ENCODE measurements at places on chromosomes 4 and X.

- peak; percentile 43 for DNase-seq
Observed at GRCh38 chrX:14032406-14032805, 2.7 kb upstream of the GEMIN8 start.

GRCh38 chrX:36575670-36576069 lies 432.5 kb upstream of the FAM47C start:
- no peak for DNase-seq

DNA sequence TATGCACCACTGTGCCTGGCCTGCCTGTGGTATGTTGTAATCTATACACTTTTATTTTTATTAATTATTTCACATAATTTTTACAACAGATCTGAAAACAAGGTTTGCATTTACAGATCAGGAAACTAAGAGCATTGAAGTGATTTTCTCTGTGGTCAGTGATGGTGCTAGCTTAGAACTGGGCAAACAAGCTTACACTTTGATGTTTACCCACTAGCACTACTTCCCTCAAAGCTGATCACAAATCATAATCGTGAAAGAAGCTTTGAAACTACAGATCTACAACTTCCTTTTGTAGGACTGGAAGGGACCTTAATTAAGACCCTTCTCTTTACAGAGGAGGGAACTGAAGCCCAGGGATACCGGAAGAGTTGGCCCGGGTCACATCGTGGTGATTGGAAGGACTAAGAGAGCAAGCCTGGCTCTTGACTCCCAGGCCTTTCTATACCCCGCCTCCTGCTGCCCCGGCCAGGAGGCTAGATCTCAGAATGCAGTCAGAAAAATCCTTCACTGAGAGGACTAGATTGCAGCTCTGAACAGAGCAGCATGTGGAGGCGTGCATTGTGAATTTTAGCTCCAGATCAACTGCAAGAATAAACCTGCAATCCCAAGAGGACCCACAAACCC lies 93.7 kb upstream of the ZNF827 start:
- no peak for DNase-seq

GRCh38 chrX:15838017-15838416 lies 16.6 kb downstream of the AP1S2 start:
- no peak for DNase-seq

DNA sequence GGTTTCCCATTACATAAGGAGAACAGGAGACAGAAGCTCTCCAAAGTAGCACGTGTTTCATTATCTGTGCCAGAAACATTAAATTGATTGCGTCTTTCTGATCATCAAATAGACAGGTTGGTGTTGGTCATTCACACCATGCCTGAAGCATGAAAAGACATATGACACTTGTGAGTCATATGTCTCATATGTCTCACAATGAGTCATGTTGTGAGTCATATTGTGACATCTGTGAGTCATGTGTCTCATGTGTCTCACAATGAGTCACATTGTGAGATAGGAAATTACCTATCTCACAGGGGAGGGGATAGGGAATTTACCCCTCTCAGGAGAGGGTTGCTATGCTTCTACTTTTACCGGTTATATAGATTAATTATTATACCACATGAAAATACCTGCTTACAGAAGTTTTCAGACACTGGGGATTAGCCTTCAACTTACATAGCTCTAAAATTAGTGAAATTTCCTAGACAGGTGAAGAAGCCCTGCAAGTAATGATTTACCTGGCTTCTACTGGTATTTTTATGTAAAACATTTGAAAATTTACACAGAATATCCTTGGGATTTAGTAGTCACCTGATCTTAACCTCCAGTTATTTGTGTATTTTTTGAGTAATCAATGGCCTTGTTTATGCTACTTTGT lies 80.8 kb downstream of the NPFFR2 start:
- peak; percentile 2 for DNase-seq

DNA sequence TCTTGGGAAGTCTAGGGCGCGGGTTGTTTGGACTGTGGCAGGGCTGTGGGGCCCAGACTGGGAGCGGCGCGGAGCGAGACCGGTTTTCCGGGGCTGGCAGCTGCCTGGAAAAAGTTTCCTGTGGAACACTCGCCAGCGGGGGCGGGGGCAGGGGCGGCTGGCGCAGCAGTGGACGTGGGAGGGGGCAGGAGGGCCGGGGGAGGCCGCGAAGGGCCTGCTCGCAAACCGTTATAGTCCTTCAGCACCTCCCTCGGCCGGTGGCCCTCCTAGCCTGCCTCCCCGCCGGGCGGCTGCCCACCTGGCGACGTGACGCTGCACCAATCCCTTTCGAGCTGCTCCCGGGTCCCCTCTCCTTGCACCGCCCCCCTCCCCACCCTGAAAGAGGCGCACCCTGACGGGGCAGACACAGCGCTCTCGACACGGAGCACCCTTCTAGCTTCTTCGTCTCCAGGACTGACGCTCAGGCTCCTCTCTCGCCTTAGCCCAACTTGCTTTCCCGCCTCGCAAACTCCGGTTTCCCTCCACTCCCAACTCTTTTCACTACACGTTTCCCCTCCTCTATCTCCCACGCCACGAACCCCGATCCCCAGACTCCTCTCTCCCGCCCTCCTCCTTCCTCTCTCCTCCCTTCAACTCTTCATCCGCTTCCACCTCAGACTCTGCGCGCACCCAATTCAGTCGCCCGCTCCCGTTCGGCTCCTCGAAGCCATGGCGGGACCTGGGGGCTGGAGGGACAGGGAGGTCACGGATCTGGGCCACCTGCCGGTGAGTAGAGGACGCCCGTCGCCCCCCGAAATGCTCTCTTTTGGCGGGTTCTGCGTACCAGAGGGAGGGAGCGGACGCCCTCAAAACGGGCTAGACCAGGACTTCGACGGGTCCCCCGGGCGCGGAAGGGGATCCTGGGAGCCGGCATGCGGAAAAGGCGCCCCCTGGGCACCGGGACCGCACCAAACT lies at the start of gene NRK:
TSS of gene NRK (plus strand) at position 402 of the 954 bp plus-strand sequence. CDS start at position 709, 307 bp downstream.
- DNase-seq: peak; percentile 16

GRCh38 chr4:140149846-140150635 lies 3.9 kb downstream of the MAML3 start:
- DNase-seq: peak; percentile 45

- no peak for DNase-seq
Observed at GRCh38 chrX:129791961-129792570, 12.3 kb downstream of the SASH3 start.

GRCh38 chr4:99645036-99645435 lies 12.6 kb downstream of the C4orf54 start:
- no peak for DNase-seq

DNA sequence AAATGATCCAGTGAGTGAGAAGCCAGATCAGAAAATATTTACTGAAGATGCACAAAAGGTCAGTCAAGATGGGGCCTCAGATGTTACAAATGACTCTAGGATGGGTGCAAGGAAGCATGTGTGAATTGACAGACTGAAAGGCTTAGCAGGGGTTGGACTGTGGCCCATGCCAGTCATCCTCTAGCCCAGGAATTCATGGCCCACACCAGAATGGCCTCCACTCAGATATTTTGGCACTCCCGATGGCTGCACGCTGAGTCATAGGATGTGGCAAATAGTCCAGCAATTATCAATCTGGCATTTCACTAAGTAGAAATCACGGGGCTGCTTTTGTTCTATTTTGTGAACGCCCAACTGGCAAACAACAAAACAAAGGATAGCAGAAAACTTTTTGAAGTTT lies 406.5 kb downstream of the IQCM start:
- peak; percentile 8 for DNase-seq

DNA sequence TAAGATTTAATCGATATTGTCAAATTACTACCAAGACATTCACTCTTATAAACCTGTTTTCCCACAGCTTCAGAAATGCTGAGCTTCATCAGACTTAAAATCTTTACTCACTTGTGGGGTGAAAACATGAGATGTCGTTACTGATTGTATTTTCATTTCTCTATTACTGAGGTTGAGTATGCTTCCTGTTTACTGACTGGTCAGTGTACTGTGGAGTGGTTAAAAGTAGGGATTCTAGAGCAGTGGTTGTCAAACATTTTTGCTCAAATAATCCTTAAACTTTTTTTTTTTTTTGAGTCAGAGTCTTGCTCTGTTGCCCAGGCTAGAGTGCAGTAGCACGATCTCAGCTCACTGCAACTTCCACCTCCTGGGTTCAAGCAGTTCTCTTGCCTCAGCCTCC lies 50.3 kb downstream of the NSUN7 start:
- no peak for DNase-seq

DNA sequence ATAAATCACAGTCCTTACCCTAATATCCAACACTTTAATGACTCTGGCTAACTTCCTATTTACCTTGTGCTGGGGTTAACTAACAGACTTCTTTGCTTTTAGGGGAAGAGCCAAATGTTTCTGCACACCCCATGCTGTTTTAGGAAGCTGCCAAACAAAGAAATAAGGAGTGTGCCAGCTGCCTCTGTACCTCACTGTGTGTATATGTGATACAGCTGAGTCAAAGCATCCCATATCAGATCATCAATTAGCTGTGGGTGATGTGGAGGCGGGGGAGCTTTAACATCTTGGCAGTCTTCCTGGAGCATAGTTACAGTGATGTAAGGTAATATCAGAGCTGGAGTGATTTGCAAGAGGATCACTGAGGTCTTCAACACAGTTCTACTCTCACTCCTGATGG lies 95.4 kb downstream of the COL25A1 start:
- DNase-seq: no peak

GRCh38 chrX:31291131-31291530 lies 219.3 kb upstream of the FTHL17 start:
- DNase-seq: no peak

DNA sequence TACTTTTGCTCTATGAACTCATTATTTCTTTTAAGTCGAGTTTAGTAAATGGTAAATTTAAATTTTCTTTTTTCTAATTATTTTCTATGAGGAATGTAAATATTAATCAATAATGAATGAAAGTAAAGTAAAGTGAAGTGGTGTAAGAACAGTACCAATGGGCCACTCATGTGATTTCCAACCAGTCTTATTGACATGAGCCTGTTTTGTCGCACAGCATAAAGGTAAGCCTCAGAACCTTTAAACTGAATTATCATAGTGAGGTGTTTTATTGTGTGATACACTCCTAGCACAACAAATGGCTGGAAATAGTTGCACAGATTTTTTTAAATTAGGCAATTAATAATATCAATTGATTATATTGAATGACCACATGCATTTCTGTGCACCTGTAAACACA lies 1.1 kb downstream of the ADH1C start:
- DNase-seq: no peak

- DNase-seq: no peak
Observed at GRCh38 chrX:23692166-23692565, 24.9 kb downstream of the PRDX4 start.

DNA sequence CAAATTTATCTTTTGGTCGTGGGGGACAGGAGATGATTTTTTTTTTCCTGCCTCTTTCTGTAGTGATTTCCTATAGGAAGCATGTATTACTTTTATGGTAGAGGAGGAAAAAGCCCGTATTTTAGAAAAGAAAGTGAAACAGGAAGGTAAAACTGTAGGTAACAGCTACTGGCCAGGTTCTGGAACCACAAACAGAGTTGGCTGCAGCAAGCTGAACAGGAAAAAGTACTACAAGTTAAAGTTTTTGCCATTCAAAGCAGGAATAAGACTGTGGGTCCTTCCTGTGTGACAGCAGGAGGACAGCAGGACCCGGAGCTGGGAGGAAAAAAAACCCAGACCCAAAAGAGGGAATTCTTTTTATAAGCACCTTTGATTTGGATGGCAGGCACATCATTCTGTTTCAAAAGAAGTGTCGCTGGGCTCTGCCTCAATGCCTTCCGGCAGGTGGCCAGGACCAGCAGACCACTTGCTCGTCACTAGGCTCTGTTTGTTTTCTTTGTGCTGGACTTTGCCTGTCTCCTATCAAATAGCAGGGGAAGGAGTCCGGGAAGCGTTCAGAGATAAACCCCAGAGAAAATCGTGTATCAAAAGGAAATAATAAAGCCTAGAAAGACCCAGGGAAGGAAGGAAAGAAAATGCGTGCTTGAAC lies 277.9 kb downstream of the ADGRA3 start:
- no peak for DNase-seq

- DNase-seq: no peak
Observed at GRCh38 chr4:83342476-83342875, 7.8 kb upstream of the HPSE start.

DNA sequence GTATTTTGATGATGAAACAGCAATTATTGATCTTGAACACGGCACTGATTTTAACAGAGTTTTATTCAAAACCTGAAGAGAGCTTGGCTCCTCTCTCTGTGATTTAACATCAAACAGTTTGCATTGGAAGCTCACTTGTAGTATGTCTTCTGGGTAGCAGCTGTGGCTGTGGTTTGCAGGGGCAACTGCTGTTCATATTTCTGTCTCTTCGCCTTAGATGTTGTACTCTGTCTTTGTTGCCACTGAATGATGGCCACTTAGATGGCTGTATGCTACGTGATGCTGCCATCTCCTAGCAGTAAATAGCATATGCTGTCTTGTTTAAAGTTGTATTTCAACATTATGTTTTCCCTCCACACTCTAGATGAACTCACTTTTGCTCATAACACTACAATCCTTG lies 1743.0 kb upstream of the TENM3 start:
- no peak for DNase-seq

- no peak for DNase-seq
Observed at GRCh38 chr4:151530230-151530629, 121.3 kb downstream of the FHIP1A start.

DNA sequence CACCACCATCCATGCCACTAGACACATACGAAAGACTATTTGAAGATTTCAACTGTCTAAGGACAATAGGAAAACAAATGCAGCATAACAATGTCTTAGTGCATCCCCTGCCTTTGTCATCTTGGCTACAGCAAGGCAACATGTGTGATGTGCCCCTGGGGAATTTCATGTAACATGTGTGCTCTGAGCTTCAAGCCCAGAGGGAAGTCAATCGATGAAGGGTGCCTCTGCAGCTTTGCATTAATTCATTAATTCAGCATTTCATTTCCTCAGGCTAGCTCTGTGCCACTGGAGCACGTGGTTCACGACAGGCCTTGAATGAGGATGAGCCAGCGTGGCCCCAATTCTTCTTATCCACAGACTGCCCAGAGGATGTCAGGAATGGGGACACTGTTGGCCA lies 253.9 kb upstream of the GPC4 start:
- DNase-seq: no peak

GRCh38 chr4:7147661-7148310 lies 44.6 kb upstream of the SORCS2 start:
- no peak for DNase-seq

DNA sequence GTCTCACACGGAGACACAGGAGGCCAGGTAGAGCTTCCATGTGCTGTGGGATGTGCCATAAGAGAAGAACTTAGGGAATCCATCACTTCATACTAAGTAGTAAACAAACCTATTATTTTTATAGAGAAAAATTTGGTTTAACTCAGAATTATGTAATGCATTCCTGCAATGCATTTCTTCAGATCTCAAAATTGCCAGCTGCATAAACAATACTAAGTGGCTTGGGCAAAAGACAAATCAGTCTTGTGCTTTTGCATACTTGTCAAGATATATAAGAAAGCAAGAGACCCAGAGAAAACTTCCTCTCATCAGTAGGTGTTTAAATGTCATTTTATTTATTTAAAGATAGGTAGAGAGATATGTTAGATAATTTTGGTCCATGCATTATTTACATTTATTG lies 382.1 kb upstream of the CTSO start:
- DNase-seq: no peak

DNA sequence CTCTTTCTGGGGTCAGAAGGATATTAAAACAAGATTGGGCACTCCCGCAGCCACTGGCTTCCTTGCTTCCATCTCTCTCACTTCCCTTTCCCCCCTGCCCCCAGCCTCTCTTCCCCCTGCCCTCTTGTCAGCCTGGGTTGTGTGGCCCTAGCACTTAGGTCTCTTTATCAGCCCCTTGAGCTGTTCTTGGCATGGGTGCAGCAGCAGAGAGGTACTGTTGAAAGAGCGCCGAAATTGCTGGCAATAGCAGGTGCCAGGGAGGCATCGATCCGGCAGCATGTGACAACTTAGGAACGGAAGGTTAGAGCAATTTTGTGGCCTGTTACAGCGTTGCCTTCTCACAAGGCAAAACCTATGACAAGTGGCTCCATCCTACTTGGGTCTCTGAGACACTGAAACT lies 333.1 kb upstream of the IGFBP7 start:
- no peak for DNase-seq
